ENCODE measurements at places on chromosomes 13 and 19.

DNA sequence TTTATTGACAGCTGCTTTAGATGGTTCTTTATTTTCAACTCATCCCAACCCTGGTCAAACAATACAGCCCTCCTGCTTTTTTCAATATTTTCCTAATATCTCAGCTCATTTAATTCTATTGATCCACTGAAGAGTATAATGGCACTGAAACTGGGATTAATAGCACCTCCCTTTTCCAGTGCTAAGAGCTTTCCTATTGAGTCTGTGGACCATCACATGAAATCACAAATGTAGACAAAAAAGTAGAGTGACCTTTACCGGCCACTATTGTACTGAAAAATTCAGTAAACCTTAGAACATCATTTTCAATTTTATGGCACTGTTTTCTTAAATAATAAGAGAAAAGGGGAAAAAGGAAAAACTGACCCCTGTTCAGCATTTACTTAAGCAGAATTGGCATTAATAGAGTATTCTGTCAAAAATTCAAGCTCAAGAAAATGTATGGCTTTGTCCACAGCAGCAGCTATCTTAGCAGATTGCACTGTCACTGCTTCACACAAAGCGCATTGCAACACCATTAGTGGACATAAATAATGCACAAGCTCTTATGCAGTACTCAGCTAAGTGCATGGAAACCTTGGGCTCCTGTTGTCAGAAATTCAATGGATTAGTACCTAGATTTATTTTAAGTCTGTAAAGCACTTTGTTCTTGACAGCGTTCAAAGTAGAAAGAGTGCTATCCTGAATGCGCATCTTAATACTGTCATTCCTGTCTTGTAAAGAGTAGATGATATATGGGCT lies 851.0 kb upstream of the KLHL1 start:
- DNase-seq: no peak

DNA sequence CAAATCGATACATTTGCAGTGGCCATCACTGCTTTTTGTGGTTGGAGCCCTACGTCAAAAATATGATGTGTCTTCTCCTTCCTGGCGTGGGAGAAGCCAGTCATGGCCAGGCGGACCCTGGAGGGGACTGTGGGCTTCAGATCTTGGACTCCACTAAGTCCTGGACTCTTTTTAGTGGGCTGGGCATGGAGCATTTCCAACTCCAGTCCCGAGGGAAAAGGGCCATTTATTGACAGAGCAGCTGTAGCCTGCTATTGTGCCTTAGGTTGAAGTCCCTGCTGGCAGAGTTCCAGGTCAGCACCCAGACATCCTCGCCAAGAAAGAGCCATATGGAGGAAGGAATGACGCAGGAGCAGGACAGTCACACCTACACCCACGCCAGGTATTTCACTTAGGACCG lies 179.2 kb upstream of the ZNF507 start:
- DNase-seq: no peak

GRCh38 chr13:80141123-80141849 lies 199.6 kb downstream of the SPRY2 start:
- DNase-seq: no peak

- no peak for DNase-seq
Observed at GRCh38 chr19:2041433-2041682, 9.7 kb downstream of the MKNK2 start.

GRCh38 chr19:28330831-28331230 lies 882.1 kb downstream of the UQCRFS1 start:
- DNase-seq: no peak

DNA sequence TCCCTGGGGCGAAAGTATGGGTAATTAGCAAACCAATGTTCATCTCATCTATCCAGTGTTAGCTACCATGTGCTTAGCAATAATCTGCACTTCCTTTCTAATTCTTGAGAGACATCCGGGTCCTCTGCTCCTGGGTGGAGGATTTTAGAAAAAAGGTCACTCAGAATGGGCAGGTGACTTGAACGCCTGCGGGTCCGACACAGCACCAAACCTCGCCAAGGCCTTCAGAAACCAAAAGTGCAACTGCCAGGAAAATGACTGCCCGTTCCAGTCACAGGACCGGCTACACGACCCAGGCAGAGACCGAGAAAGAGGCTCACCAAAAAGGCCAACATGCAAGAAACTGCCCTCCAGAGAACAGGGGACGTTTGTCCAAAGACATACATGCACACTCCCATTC lies 39.9 kb downstream of the ZNF146 start:
- DNase-seq: no peak

GRCh38 chr13:51924756-51925544 lies 63.2 kb downstream of the CCDC70 start:
- DNase-seq: no peak

- DNase-seq: no peak
Observed at GRCh38 chr19:3443840-3444694, 36.3 kb downstream of the SMIM24 start.

DNA sequence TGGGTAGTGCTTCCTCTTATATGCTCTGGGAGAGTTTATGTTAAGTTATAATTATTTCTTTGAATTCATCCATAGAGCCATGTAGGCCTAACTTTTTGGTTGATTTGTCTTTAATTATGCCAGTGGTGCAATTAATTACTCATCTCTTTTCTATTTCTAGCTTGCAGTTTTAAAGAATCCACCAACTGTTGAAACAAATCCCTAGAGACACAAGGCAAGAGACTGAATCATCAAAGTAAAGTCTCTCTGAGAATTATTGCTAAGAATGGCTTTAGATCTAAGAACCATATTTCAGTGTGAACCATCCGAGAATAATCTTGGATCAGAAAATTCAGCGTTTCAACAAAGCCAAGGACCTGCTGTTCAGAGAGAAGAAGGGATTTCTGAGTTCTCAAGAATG lies 5.9 kb upstream of the ZNF551 start:
- DNase-seq: no peak

- DNase-seq: no peak
Observed at GRCh38 chr19:1691589-1692290, 39.3 kb upstream of the TCF3 start.

DNA sequence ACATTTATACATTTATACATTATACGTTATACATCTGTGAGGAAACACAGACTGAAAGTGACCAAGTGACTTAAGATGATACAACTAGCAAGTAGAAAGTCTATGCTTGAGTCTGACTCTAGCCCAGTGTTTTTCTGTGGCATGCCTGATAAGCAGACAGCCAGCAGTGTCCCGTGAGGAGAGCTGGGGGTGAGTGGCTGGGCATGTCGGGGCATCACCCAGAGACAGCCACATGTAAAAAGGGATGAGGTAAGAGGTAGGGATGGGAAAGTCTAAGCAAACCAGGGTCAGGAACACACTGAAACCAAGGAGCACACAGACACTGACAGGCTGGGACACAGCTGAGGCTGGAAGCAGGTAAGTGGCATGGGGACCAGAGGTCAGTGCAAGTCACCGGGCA lies 333.2 kb downstream of the FOXO1 start:
- DNase-seq: no peak

GRCh38 chr13:76758738-76759137 lies 127.5 kb downstream of the KCTD12 start:
- no peak for DNase-seq

GRCh38 chr19:45954156-45954555 lies 19.5 kb downstream of the NOVA2 start:
- DNase-seq: no peak

DNA sequence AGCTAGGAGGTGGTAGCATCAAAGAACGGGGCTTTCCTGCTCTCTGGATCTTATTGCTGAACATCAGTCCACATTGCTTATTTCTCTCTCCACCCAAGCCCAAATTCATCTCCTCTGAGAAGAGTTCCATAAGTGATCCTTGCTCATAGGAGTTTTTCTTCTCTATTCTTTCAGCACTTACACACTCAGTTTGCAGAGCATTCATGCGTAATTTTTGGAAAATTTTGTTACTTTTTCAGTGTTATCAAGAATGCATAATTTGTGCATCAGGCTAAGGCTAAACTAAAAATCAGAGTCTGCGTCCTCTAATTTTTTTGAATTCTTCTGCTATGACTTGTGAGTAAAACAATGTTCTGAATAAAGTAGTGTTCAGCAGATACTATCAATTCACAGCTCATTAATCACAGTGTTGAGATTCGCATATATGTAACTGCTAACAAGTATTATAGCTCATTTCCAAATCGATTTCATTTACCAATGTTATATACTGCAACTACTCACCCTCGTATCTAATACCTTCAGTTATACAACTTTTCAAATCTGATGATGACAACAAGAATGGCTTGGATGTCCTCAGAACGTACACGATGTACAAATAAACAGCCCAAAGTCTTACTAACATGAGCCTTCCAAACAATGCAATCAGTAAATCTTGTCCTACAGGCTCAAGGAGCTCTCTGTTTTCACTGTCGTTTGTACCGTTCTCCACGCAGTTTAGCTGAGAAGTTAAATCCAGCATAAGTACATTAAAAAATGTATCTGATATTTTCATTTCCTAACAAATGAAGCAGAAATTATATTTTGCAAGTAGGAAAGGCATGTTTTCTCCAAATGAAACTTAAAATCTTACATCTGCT lies 36.4 kb upstream of the STARD13 start:
- no peak for DNase-seq

GRCh38 chr13:80074143-80074752 lies 266.7 kb downstream of the SPRY2 start:
- DNase-seq: no peak

- peak; percentile 72 for DNase-seq
Observed at GRCh38 chr19:41993612-41994483, at the start of gene ATP1A3. TSS of gene ATP1A3 (minus strand) at chr19:41994230. CDS start at chr19:41994076, 154 bp downstream.

- no peak for DNase-seq
Observed at GRCh38 chr19:21335721-21336120, 6.5 kb upstream of the ZNF708 start.

DNA sequence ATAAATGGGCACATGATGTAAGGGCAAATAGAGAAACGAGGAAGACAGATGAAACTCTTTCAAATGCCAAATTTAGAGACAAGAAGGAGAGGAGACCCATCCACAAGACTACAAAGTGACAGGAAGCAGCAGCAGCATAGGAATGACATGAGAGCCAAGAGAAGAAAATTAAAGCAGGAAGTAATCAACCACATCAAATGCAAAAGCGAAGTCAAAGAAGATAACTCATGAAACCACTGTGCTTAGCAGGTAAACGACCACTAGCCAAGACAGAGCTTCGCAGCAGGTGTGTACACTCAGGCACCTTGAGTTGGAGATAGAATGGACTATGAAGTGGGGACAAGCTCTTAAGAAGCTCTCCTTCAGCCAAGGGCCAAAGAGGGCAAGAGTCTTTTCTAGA lies 64.1 kb downstream of the KLF12 start:
- DNase-seq: no peak

- no peak for DNase-seq
Observed at GRCh38 chr13:108345016-108345415, 75.5 kb downstream of the TNFSF13B start.

- DNase-seq: no peak
Observed at GRCh38 chr13:44305286-44305685, 68.3 kb upstream of the SERP2 start.

- no peak for DNase-seq
Observed at GRCh38 chr13:92172191-92172590, 773.8 kb downstream of the GPC5 start.

DNA sequence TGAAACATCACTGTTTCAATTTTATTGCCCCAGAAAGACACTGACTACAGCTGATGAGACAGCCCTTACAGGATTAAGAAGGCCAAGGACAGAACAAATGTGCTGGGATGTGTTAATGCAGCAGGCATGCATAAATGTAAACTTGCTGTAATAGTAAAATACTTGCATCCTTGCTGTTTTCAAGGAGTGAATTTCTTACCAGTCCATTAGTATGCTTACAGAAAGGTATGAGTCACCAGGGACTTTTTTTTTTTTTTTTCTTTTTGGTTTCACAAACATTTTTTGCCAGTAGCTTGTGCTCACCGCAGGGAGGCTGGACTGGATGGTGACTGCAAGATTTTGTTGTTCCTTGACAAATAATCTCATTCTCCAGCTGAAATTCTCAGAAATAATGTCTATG lies 55.1 kb downstream of the GPR180 start:
- DNase-seq: no peak

GRCh38 chr13:24221007-24221406 lies 60.5 kb downstream of the SPATA13 start:
- DNase-seq: no peak

DNA sequence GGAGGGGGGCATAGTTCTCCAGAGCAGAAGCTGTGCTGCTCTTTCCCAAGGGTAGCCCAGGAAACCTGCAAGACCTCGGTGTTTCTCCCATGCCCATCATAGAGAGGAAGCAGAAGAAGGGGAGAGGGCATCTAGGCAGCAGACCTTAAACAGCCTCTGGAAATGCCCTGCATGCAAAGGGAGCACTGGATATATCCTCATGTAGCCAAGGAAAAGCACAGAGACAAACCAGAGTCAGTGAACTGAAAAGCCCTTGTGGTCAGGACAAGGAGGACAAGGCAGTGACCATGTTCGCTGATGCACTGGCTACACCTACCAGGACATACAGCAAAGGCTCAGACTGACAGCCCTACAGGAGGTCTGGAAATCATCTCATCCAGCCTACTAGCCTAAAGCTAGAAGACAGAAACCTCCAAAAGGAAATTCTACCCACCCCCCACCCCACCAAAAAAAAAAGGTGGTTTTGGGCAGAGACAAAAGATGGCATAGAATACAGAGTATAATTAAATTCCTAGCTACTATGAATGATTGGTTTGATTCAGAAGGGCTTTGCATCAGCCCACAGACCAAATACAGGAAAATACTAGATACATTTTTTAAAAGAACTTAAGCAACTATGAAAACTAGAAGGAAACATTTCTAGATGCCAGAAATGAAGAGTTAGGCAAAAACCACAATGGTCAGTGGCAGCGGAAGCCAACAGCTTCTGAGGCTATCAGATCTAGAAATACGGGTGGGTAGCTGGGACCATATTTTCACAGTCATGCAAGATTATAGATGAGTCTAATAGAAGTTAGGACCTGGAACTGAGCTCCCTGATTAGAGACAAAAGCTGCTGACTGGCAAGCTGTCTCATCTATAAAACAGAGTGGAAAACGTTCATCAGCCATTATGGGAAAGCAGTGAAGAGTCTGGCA lies 4.4 kb upstream of the TBC1D4 start:
- DNase-seq: no peak

DNA sequence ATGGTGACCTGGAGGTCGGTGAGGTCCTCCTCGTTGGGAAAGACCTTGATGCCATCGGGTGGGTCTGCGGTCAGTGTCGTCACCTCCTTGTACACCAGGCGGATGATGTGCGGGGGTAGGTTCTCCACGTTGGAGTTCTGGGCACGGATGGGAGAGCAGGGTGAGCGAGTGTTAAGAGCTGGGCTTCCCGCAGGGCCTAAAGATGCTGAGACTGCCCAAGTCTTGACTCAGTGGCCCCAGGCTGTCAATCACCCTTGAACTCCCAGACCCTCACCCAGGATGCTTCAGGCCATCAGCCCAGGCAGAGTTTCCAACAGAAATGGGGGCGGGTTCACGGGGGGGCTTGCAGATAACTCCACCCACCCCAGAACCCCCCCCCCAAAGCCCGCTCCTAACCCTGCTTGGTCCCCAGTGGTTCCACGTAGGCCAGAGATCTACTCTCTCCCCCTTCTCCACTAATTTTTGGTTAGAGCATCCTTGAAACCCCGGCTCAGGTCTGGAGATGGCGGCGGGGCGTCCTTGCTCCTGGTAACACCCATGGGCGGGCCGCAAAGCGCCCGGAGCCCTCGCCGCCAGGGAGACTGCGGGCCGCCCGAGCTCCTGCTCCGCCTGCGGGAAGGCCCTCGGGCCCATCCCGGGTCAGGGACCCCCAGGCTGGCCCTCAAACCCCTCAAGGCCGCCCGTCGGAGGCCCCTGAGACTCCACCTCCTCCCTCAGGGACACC lies 600 bp downstream of the UBE2S start:
- DNase-seq: no peak
